ENCODE measurements at places on chromosomes 1 and 21.
A peak's percentile ranks its signal among the peaks of the same experiment; 100 is the strongest.

DNA sequence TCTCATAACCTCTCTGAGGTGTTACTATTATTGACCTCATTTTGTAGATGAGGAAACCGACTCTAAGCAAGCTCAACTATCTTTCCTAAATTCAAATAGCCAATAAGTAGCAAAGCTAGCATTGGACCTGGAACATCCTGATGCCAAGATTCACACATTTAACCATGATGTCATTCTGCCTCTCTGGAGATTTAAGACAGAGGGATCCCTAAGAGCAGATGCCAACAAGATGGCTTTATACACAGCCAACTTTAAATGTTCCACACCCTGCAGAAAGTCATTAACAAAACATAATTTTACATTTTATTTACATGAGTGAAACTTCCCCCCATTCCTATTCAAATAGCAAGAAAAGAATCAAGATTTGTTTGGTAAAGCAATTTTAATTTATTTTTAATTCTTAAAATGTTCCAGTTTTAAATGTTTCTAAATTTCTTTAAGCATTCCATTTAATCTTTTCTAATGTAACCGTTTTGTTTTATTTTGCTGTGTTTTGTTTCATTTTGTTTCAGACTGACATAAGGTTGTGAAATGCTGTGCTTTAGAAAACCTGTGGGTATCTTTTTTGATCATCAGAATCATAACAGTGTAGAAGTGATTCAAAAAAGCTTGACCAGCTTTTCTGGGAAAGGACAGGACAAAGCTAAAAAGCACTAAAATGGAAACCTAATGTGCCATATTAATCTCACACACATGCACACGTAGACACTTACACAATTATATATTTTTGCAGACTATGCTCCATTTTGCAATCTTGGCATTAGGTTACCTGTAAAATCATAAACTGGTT is 7.6 kb upstream of the VAV3 start:
- no peak for DNase-seq

- no peak for DNase-seq
Observed at GRCh38 chr1:52234708-52235107, 92.8 kb downstream of the ZFYVE9 start.

DNA sequence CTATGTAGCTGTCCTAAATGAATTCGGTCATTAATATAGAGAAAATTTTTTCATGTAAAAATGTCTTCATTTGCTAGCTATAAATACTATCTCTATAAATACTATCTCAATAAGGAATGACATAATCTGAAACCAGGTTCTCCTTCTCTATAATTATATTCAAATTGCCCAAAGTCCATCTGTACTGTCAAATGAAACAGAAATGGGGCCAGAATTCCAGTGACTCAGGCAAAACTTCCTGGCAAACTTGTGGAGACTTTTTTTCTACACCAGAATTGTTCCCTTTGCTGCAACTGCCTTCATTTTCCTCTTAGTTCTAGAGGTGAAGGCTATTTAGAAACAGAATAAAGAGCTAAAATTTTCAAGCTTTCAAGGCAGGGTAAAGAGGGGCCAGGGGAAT is 152.5 kb downstream of the KCNH1 start:
- no peak for DNase-seq

DNA sequence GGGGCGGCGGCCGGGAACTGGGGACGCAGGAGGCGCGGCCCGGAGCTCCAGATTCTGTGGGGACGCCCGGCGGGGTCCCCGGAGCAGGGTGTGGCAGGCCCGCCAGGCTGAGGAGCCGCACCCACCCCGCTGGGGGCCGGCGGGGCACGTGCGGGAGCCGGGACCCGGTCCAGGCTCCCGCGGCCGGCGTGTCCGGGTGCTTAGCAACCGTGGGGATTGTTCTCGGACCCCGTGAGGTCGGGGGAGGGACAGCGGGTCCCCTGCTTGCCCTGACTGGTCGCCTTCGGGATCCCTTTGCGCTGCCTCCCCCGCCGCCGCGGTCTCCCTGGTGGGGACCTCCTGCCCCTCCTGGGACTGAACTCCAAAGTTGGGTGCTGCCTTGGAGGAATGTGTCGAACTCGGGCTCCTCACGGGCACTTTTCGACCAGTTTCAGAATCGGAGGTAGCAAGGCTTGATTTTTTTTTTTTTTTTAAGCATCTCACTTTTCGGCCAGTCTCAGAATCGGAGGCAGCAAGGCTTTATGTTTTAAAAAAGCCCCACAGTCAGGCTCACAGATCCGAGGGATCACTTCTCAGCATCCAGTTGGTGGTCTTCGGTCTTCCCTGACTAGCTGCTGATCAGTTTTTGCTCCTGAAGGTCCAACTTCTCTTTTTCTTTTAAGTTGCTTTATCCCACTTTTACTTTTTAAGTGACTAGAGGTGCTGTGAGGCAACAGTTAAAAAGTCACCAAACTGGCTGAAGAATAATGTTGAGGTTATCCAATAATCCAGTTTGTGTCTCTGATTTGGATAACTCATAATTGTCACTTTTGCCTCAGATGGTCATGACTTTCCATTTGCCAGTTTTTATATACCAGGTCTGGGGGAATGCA is 648 bp downstream of the FAM76A start:
- DNase-seq: peak; percentile 34

- DNase-seq: no peak
Observed at GRCh38 chr1:24177161-24177560, 9.9 kb downstream of the IFNLR1 start.

- DNase-seq: no peak
Observed at GRCh38 chr1:154998818-154999570, 3.6 kb upstream of the ZBTB7B start.

- DNase-seq: no peak
Observed at GRCh38 chr21:33432496-33432895, 29.3 kb downstream of the IFNGR2 start.

GRCh38 chr21:34204481-34205439 is 131.4 kb downstream of the MRPS6 start:
- DNase-seq: no peak
